ENCODE measurements at places on chromosomes 16 and 17. TPM values are rescaled to one million over a fixed set of nuclear protein-coding genes. Genes with fewer than 3 reads are reported as not detected.

DNA sequence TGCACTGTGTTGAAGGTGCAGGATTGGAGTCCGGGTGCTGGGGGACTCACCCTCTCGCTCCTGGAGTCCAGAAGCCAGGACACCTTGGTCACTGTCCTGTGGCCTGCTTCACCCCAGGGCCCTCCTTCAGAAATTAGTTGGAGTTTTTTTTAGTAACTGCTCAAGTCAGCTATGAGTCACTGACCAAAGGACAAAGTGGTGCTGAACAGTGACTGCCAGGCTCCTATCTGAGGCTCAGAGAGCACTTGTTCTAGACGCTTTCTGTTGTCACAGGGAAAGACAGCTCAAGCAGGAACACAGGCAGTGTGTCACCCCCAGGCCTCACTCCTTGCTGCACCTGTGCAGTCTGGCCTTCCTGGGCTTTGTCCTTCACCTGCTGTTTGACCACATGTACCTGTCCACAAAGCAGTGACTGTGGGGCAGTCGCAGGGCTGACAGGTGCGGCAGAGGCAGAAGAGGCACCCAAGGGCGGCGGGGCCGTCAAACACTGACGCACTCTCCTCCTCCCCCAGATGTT lies 4.1 kb upstream of the FAAP100 start:
- peak; percentile 77 for DNase-seq

- DNase-seq: no peak
Measured at GRCh38 chr16:87391324-87391949, 699 bp upstream of the MAP1LC3B start.

DNA sequence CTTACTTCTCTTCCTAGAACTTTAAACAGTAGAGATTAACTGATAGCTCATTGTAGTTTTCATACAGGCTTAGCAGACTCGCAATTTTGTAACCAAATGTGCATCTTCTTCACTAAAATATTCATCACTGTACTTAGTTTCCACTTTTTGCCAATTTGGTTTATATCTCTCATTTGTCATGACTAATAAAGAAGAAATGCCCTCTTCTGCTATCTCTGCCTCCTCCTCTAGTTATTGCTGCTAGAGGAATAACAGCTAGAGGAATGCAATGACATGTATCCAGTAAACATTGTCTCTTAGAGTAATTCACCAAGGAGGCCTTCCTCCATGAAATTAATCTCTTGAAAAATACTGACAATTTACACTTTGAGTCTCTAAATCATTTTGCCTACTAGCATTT lies 115.5 kb upstream of the COX10 start:
- no peak for DNase-seq

- DNase-seq: no peak
Measured at GRCh38 chr16:23257682-23258081, 44.4 kb upstream of the SCNN1B start.

GRCh38 chr16:55917373-55918160 lies 42.4 kb upstream of the CES5A start:
- no peak for DNase-seq

DNA sequence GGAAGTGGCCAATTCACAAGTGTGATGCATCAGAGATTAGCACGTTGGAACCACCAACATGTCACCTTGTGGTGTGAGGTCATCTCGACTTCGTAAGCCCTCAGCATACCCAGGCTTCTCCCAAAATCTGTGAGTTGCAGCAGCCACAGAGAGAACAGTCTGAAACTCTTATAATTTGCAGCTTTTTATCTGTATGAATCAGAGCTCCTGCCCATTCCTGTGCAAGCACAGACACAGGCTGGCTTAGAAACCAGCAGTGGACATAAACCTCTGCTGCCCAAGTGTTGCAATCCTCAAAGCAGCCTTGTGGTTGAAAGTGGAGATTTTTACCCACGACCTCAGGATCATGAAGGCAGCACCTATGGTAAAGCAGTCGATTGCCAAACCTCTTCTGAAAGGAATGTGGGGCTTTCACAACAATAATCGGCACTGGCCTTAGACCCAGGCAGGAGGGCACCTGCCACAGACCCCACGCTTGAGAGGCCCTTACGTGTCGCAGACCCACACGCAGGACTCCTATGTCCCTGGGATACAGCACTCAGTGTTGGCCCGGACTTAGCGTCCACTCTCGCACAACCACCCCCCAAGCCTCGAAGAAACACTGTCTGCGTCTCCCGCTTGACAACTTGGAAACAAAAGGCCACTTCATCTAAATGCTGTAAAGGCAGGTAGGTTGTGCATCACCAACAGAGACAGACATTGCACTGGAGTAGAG lies 24.5 kb upstream of the OSGIN1 start:
- peak; percentile 51 for DNase-seq

- no peak for DNase-seq
Measured at GRCh38 chr16:81786868-81787267, 7.8 kb downstream of the PLCG2 start.

DNA sequence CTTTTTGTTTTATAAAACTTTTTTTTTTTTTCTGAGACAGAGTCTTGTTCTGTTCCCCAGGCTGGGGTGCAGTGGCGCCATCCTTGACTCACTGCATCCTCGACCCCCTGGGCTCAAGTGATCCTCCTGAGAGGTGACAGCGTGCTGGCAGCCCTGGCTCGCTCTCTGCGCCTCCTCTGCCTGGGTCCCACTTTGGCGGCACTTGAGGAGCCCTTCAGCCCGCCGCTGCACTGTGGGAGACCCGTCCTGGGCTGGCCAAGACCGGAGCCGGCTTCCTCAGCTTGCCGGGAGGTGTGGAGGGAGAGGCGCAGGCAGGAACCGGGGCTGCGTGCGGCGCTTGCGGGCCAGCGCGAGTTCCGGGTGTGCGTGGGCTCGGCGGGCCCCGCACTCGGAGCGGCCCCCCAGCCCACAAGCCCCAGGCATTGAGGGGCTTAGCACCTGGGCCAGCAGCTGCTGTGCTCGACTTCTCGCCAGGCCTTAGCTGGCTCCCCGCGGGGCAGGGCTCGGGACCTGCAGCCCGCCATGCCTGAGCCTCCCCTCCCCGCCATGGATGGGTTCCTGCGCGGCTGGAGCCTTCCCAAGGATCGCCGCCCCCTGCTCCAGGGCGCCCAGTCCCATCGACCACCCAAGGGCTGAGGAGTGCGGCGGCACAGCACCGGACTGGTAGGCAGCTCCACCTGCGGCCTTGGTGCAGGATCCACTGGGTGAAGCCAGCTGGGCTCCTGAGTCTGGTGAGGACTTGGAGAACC lies 49.6 kb upstream of the HELZ start:
- no peak for DNase-seq

GRCh38 chr17:40480501-40481003 lies 20.9 kb downstream of the TNS4 start:
- DNase-seq: no peak

DNA sequence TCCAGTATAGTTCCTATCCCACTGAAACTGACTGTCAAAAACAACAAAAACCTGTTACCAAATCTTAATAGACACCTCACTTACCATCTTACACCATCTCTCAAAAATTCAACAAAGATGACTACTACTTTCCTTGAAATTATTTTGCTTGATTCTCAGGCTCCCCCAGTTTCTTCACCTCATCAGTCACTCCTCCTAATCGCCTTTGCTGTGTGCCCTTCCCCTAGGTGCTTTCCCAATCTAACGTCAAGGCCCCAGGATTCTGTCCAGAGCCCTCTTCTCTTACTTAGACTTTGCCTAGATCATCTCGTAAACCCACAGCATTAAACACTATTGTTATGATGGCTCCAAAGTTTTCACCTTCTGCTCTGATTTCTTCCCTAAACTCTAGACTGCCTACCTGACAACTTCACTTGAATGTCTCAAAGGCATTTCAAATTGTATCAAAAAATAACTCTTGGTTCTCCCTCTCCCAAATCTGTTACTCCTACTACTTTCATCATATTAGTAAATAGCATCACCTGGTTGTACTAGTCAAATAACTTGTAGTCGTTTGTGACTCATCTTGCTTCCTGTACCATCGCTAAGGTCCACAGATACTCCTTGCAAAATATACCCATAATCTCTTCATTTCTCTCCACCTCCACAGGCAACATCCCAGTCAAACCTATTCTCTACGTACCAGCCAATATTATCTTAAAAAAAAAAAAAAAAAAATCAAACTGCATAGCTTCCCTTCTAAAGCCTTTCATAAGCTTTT lies 18.0 kb downstream of the C16orf87 start:
- DNase-seq: peak; percentile 15

- DNase-seq: no peak
Measured at GRCh38 chr16:1661826-1662225, 16.3 kb upstream of the JPT2 start.

DNA sequence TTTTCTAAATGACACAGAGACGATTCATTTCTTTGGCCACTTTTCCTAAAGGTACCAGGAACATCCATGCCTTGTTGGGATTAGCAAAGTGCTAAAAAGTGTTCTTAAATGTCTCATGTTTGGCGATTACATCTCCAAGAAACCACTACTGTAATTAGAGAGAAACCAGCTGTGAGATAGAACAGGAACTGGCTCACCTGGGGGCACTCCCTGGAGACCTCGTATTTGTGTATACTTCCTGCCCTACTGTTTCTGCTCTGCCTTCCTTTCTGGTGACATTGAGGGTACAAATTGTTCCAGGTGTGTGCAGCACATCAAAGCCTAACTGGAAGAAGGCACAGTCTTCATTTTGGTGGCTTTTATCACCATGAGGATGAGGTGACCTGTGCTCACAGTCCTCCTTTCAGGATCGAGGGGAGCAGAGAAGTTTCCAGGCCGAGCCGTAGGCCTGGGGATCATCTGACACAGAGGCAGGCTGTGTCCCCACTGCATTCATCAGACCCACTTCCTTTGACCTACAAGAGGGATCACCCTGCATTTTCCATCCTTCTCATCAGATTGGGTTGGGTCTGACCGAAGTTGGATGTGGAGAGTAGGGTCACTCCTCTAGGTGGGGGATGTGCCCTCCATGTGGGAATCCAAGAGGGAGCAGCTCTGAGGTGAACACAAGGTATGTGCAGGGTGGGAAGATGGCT lies 23.7 kb downstream of the CCL4 start:
- DNase-seq: no peak

DNA sequence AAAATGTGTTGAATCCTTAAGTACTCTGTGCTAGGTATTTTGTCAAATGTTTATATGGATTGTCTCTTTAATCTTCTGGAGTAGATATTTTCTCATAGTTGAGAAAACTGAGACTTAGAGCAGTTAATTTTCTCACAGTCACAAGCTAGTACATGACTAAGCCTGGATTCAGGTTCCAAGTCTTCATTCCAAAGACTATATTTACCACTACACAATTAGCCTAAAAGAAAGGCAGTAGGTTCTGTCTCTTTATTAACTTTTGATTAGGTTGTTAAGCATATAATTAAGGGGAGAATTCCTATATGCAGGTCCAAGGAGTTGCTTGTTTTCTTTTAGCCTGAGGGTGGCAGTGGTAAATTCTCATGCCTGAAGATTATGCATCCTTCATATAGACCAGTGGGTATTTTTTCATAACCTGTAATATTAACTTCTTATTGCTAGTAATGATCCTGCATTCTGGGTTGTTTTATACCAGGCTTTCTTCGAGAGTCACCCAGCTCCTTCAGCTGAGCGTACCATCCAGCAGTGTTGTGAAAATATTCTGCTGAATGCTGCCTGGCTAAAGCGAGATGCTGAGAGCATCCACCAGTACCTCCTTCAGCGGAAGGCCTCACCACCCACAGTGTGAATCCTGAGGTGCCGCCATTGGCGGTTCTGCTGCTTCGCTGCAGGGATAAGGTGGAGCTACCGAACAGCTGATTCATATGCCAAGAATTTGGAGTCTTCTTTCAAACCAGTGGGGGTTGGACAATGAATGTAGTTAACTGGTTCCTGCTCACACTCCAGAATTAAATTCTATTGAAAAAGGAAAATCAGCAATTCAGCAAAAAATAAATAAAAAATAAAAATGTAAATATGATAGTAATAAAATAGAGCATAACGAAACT lies 28.2 kb upstream of the KPNB1 start:
- peak; percentile 94 for DNase-seq

DNA sequence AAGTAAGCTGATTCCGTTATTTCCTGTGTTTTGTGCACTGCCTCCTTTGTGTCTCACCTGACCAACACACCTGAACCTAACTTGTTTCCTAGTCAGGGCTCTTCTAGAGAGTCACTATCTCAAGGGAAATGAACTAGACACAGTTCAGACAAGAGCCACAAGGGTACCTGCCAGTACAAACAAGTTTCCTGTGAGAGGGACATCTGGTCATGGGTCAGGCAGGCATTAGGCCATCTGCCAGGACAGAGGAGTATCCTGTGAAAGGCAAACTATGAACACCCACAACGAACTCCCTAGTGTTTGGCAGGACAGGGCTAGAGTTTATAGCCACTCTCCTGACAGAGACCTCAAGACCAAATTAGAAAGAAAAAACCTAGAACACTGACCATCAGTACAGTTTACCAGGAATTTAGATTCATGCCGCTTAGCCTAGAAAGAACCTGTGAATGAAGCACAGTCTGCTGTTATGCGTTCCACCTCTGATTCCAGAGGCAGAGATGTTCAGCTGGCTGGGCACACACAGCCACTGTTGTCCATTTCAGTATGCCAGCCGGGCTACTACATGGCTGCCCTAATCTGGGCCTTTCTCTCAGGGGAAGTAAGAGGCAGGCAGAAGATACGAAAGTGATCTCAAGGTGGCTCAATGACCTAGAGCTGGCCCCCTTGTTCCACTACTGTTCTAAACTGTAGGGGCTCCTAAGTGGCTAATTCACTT lies 20.7 kb upstream of the GLG1 start:
- DNase-seq: no peak

- no peak for DNase-seq
Measured at GRCh38 chr17:59725691-59726090, 18.2 kb downstream of the VMP1 start.

DNA sequence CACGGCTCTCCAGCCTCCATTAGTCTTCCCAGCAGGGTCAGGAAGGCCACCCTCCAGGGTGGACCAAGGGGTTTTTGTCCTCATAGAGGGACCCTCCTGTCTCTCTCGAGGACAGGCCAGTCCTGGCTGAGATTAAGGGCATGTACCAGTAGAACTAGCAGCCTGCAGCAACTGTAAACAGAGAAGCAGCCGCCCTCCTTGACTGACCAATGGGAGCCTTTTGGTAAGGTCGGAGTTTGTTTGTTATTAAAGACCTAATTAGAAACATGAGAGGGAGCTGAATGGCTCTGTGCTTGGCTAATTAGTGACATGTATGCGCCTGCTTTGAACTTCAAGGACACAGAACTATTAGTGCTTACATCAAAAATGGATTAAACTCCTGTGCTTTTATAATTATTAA lies 80.0 kb downstream of the CCDC182 start:
- DNase-seq: no peak

Gene SHMT1
- 50.8 TPM for total RNA-seq

Gene C1QTNF8
- total RNA-seq: not detected

Gene GUCY2D
- not detected for total RNA-seq

Gene KRTAP4-6
- total RNA-seq: not detected

Gene ECI1
- 37.3 TPM for total RNA-seq

Measured in M059J (cell line).